Erythroblast (primary cell): ENCODE measurements at places on chromosomes 11 and 22.

GRCh38 chr11:121634273-121634672, 181.5 kb upstream of the SORL1-AS1 start:
- DNase-seq, result no peak

GRCh38 chr22:41498303-41498835, 29.5 kb downstream of the ACO2 start:
- peak; percentile 52 for DNase-seq

- no peak for DNase-seq
These were observed 19.1 kb downstream of the MUC6 start for GRCh38 chr11:1017269-1018005.

DNA sequence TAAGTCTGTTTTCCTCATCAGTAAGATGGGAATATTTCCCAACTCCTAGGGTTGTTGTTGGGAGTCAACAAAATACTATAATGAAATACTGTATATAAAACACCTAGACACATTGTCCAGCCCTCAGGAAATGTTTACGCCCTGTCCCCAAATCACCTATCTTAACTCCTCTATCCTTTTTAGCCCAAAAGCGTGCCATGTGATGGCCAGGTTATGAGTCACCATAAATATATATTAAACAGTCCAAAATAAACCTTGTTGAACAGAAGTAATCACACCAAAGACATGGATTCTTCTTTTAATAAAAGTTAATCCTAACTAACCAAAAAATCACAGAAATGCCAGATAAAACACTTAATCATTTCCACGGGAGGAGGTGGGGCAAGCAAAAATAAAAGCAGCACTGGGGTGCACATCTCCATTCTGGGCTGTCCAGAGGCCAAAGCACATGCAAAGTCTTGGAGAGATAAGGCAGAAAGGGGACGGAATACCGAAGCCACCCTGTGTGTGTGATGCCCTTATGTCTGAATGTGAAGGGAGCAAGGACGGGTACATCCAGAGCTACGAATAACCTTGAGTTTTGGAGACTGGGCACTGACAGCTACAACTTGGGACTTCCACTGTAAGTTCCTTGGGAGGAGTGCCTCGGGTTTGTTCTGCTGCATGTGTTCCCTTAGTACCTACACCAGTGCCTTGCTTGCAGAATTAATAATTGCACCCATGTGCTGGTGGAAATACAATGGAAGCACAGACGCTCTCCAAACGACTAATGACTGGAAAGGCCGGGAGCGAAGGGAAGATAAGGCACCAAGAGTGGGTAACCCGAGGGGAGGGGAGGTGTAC, 1.1 kb downstream of the OSBP start:
- peak; percentile 71 for DNase-seq

GRCh38 chr11:68584097-68584496, 100.2 kb upstream of the GAL start:
- peak; percentile 75 for DNase-seq

GRCh38 chr11:65954771-65955170, 6.8 kb upstream of the SART1 start:
- no peak for DNase-seq

DNA sequence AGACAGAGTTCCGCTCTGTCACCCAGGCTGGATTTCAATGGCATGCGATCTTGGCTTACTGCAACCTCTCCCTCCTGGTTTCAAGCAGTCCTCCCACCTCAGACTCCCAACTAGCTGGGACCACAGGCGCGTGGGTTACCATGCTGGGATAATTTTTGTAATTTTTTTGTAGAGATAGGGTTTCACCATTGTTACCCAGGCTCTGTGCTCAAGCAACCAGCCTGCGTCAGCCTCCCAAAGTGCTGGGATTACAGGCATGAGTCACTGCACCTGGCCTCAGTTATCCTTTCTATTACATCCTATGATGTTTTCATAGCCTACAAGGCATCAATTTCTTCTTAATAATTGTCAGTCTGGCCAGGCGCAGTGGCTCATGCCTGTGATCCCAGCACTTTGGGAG, 36.5 kb downstream of the LRRC74B start:
- DNase-seq, result no peak

- DNase-seq, result no peak
These were observed 110.2 kb downstream of the TEAD1 start for GRCh38 chr11:12784445-12784844.

- DNase-seq, result peak; percentile 94
These were observed at the start of gene YPEL4 for GRCh38 chr11:57649826-57650738. TSS of gene YPEL4 (minus strand) at chr11:57649912. CDS start at chr11:57647107, 2,805 bp downstream.

DNA sequence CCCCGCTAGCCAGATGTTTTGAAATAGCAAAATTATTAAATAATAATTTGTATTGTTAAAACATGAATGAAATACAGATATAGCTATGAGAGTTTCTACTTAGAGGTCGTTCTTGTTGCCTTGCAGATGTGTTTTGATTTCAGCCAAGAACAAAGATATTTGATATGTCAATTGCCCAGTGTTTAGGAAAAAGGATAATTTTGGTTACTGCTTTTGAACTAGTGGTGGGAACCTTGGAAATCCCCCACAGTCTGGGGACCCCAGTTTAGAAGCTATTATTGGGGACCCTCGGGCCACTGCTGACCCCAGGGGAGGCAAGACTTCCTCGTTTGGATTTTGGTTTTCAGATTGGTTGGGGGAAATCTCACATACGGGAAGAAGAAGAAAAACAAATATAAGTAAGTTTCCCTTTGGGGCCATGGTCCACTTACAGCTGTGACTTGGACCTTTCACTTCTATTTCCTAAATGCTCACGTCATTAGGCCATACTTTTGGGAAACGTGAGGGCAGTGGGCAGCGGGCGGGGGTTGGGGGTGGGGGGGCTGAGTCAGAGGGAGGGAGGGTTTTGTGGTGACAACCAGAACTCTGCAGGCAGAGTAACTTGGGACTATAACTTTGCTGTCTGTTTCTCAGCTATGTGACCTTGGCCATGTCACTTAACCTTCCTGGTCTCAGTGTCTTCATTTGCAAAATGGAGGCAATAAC, 37.0 kb downstream of the LDLRAD3 start:
- no peak for DNase-seq

DNA sequence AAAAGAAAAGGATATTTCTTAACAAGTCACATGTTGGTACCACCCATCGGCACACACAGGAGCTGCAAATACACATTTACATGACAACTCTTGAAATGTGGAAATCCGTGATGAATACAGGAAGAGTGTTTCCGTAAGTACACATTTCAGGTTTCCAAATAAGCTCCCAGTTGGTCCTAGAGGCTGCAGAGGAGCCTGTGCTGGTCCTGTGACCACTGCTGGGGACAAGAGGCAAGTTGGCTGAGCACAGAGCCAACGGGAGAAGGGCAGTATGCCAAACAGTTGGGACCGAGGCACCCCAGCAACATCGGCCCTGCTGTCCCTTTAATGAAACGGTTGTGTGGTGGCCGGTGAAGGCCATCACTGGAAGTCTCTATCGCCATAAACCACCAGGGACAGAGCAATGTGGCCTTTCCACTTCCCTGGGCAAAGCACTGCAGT, 38.5 kb upstream of the ARFGAP3 start:
- DNase-seq, result no peak

DNA sequence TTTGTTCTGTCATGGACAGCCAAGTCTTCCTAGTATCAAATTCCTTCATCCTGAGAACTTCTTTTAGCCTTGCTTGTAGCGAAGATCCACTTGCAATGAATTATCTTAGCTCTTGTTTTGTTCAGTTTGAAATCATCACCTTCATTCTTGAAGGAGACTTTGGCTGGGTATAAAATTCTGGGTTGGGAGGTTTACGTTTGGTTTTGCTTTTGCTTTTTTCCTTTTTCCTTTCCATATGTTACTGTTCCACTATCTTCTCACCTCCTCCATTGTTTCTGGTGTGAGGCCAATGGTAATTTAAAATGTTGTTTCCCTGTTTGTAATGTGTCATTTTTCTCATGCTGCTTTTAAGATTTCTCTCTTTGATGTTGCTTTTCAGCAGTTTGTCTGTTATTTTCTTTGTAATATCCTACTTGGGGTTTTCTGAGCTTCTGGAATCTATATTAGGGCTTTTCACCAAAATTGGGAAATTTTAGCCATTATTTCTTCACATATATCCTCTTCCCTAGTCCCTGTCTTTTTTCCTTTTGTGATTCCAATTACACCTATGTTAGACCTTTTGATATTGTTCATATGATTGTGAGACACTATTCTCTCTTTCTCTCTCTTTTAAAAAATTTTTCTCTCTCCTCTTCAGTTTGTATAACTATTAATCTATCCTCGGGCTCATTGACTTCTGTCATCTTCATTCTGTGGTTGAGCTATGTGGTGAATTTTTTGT, 172.7 kb downstream of the EFCAB6 start:
- DNase-seq, result no peak

- DNase-seq, result peak; percentile 14
These were observed 49.2 kb downstream of the KREMEN1 start for GRCh38 chr22:29122041-29122440.

- no peak for DNase-seq
These were observed 43.9 kb upstream of the ASPHD2 start for GRCh38 chr22:26385164-26385563.

- peak; percentile 48 for DNase-seq
These were observed 781 bp downstream of the TCIRG1 start for GRCh38 chr11:68039526-68040086.

DNA sequence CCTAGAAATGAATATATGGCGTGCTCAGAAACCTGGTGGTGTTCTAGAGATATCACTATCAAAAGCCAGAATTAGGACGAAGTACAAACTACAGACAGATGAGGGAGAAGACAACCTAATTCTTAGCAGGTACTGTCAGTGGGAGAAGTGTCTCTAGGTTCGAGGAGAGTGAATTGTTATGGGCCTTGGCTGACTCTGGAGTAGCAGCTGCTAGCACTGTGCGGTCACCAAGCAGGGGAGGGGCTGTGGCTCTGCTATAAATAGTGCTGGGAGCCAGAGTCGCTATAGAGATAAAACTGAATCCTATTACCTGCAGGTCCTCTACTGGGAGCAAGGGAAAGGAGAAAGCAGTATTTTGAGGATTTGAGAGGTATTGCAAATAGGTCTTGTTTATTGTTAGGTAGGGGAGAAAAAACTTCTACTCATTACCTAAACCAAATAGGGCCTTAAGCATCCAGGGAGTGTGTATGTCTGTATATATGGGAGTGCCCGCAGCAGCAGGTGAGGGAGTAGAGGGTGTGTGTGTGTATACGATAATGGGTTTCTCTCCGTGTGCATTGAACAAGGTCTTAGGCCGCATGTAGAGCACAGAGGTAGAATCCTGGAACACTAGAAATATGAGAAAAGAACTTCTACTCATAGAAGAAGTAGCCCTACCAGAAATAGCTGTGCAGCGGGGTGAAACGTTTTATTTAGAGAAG, 2.2 kb downstream of the MADD start:
- DNase-seq, result peak; percentile 14

DNA sequence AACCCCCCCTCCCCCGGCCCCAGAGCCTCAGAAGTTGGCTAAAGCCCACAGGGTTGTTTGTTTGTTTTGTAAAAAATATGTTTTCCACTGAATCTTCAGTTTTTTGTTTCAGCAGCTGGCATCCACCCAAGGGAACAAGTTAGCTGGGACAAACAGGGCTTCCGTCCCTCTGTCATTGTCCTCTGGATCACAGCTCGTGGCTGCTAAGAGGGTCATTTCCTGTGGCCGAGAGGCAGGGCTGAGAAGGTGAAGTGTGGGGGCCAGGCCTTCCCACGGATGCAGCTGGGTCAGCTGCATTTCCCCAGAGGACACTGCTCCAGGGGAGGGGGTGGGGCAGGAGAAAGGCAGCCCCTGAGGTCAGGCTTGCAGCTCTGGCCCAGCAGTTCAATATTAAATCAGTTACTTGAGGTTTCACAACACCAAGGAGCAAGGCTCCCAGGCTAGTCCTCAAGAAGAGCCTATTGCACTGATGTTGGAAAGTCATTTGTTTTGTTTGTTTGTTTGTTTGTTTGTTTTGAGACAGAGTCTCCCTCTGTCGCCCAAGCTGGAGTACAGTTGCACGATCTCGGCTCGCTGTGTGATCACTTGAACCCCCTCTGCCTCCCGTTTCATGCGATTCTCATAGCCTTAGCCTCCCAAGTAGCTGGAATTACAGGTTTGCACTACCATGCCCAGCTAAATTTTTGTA, 34.4 kb upstream of the SMTN start:
- DNase-seq, result no peak

GRCh38 chr22:40904101-40904500, 42.2 kb upstream of the DNAJB7 start:
- no peak for DNase-seq

DNA sequence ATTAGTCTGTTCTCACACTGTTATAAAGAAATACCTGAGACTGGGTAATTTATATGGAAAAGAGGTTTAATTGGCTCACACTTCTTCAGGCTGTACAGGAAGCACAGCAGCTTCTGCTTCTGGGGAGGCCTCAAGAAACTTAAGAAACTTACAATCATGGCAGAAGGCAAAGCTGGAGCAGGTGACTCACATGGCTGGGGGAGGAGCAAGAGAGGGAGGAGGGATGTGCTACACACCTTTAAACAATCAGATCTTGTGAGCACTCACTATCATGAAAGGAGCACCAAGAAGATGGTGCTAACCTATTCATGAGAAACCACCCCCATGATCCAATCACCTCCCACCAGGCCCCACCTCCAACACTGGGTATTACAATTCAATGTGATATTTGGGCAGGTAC, 381.6 kb downstream of the ETS1 start:
- no peak for DNase-seq

- DNase-seq, result no peak
These were observed 92.7 kb downstream of the MSANTD4 start for GRCh38 chr11:105929084-105929955.

DNA sequence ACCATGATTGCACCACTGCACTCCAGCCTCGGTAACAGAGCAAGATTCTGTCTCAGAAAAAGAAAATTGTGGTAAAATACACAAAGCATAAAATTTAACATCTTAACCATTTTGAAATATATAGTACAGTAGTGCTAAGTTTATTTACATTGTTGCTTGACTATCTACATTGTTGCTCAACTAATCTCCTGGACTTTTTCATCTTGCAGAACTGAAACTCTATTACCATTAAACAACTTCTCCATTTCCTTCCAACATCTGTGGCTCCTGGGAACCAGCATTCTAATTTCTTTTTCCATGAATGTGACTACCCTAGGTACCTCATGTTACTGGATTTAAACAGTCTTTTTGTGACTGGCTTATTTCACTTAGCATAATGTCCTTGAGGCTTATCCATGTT, 13.5 kb upstream of the VWA5A start:
- no peak for DNase-seq

GRCh38 chr11:64523456-64524157, 67.4 kb upstream of the SLC22A12 start:
- DNase-seq, result no peak
